ENCODE measurements at places on chromosomes 2 and 18.

GRCh38 chr2:189203177-189203799 is 23.7 kb upstream of the COL5A2 start:
- DNase-seq: no peak

GRCh38 chr2:3585261-3586109 is 9.4 kb upstream of the COLEC11 start:
- DNase-seq: no peak

DNA sequence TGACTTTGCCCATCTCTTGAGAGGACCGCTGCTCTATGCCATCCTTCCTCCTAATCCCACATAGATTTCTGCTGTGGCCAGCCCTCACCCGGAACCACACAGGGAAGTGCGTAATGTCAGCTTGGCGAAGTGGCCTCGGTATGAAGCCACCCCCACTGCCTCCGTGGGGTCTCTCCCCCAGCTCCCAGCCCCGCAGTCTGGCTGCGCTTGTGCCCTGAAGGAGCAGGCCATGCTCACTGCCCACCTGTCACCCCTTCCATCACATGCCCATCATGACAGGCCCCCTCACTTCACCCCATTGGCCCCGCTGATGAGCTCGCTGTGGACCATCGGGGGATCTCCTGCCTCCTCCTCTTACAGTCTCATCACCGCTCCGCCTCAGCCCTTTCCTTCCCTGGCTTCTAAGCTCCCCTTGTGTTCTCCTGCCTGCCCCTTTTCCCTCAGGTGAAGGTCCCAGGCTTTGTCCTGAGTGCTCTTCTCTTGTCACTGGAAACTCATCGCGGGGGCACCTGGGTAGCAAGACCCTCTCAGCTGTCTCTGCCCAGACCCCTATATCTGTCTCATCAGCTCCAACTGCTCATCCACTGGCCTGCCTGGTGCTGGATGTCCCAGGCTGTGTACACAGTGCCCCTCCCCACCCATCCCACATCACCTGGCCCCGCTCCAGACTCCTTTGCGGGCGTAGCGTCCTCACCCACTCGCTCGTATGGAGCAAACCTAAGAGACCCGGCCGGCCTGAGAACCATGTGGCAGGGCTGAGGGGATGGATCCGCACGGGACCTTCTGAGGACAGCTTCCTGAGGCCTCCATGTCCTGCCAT is 81.7 kb downstream of the GLI2 start:
- no peak for DNase-seq

DNA sequence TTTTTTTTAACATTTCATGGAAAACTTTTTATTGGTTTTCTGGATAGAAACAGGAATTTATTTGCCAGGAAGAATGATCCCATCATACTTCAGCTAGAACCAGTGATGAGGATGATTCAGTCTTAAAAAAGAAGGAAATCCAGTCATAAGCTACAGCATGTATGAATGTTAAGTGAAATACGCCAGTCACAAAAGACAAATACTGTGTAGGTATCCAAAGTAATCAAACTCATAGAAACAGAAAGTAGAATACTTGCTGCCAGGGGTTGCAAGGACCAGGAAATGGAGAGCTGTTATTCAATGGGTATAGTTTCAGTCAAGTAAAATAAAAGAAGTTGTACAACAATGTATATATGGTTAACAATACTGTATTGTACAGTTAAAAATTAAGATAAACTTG is 21.3 kb downstream of the PSME4 start:
- no peak for DNase-seq

DNA sequence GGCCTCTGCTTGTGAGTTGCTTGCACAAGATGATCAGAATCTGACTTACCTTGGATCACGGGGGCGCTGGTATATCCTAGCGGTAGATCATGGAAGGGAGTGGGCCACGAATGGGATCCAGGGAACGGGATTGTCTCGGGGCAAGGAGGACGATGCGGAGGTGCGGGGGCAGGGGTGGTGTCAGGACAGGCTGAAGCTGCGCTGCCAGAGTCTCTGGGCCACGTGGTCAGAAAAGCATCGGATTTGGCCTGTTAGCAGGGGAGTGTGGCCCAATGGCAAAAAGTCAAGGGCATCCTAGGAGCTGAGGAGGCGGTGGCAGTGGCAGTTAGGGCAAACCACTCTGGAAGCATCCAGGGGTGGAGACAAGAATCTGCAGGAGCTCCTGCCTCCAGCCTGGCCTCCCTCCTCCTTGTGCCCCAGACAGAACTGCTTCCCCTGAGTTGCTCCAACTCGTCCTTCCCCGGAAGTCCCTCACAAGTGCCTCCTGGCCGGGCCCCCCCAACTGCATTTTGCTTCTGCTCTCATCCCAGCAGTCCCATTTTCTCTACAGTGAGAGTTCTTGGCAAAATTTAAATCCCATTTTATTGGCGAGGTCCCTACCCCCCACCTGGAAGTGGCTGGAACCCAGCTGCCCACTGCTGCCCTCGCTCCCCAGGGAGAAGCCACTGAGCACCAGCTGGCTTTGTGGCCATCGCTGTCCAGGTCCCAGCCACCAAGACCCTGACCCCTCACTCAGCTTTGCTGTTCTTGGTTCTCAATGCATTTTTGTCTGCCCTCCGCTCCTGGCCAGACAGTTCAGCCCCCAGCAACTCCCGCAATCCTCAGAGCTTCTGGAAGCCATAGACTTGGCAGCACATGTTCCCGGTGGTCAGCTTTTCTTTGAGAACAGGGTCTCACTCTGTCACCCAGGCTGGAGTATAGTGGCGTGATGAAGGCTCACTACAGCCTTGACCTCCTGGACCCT is 5.6 kb upstream of the CCDC74B start:
- DNase-seq: no peak

GRCh38 chr2:229901819-229902218 is 20.0 kb downstream of the TRIP12 start:
- DNase-seq: no peak

DNA sequence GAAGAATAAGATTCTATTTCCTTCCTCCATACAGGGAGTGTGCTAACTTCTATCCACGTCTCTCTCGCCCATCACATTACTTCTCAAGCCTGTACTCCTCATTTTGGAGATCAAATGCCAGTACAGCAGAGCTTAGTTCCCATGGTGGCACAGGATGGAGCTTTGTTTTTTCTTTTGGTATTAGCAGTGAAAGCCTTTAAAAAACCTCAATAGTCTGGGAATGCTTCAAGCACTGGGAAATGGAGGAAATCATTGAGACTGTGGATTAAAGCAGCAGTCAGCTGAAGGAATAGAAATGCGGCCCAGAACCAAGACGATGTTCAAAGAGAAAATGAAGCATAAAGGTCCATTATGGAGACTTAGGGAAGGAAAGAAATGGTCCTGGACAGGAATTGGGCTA is 102.3 kb downstream of the NRXN1 start:
- DNase-seq: no peak

DNA sequence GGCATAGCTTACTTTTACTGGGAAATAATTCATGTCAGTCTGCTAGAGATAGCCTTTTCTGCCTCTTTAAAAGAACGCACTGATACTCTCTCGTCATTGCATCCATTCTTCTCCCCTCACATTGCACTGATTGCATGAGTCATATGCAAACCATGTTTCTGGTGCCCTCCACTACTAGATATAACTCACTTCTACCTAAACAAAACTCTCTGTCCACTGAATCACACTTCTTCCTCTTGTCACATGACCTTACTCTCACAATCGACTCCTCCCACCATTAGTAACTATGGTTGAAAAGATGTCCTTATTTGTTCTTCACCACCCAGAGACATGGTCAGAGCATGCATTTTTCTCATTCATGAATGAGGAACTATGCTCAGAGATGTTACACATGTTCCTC is 158.0 kb downstream of the CSRNP3 start:
- no peak for DNase-seq

DNA sequence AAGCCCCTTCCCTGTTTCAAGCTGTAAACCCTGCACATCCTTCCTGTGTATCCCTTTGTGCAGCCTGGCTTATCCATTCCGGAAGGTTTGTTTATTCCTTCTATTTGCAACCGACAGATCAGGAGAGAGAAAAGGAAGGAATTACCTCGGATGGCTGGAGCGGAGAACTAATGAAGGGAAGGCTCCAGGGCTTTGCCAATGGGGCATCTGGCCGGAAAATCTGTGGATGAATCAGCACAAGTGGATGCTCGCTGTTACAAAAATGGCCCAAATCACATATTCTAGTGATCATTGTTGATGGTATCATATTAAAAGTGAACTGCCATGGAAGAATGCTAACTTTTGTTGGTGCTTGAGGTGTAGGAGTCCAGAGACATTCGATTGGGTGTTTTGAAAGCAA is 97.1 kb downstream of the AQP4 start:
- no peak for DNase-seq

GRCh38 chr2:6358546-6358945 is 507.2 kb downstream of the CMPK2 start:
- no peak for DNase-seq

DNA sequence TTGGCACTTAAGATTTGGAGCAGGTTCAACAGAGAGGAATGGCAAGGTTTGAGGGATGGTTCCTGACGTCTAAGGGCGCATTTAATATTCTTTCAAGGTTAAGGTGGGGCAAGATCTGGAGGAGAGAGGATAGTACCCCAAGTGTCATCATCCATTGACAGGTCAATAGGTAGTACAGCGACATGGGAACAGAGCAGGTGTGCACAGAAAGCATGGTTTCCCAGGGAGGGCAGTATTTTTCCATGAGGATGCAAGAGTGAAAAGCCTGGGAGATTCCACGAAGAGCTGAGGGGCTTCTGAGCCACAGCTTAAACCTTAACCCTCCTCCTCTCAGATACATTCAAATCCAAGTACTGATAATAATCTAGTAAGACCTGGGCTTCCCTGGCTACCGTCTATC is 9.1 kb downstream of the HES6 start:
- DNase-seq: no peak

DNA sequence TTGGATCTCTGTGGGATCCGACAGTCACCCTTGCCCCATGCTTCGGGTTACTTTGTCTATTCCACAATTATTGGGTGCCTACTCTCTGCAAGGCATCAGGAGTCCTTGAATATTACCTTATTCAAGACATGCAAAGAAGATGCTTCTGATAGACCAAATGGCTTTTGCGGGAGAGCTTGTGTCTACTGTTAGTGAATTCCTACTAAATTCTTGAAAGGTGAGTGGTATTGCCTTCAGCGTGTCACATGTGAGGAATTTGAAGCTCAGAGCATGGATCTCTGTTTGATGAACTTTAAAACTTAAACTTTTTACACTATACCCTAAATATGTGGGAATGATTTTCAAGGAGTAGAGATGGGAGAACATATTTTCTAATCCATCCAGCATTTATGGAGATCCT is 184.4 kb downstream of the LTBP1 start:
- no peak for DNase-seq

DNA sequence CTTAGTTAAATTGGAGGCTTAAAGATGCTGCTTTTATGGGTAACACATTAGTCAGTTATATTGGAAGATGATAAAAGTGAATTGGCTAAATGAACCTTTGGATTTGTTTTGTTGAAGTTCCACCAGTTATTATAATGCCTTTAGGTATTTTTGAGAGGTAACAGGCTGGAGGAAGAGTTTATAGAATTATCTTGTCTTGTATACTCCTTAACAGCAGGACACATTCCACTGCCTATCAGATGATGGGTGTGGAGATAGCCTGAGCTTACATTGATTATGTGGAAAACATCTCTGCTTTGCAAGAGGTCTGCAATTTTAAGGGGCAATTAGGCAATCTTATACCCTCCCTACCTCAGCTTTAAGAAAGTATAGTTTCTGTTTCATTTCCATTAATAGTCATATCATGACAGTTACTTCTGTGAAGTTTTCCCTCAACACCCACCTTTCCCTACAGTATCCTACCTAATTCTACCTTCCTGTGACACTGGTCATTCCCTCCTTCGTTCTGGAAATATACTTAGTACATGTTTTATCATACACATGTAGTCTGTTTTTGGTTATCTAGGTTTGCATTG is 403.7 kb upstream of the SPRED2 start:
- no peak for DNase-seq

DNA sequence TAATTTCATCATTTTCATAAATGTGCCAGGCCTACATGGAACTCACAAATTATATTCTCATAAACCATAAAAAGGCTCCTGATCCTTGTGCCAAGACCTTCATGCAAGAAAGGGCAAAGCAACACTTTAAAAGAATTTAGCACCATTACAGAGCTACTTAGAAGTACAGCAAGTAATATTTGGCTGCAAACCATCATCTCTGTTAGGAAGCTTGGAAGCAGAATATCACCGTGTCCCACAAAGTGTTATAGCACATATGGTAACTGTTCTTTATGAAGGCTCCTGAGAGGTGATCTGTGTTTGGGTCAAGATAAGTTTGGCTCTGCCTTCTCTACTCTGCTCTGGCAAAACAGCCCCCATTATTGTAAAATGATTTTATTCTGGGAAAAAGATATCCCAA is 59.7 kb upstream of the KCNJ3 start:
- no peak for DNase-seq

DNA sequence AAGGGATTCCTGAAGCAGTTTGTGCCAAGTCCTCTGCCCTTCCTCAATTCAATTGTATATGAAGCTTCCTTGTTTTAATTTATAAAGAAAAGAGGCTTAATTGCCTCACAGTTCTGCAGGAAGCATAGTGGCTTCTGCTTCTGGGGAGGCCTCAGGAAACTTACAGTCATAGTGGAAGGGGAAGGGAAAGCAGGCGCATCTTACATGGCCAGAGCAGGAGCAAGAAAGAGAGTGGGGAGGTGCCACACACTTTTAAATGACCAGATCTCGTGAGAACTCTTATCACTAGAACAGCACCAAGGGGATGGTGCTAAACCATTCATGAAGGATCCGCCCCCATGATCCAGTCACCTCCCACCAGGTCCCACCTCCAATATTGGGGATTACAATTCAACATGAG is 114.2 kb downstream of the SGPP2 start:
- no peak for DNase-seq

GRCh38 chr2:160608599-160608998 is 115.0 kb upstream of the RBMS1 start:
- no peak for DNase-seq

DNA sequence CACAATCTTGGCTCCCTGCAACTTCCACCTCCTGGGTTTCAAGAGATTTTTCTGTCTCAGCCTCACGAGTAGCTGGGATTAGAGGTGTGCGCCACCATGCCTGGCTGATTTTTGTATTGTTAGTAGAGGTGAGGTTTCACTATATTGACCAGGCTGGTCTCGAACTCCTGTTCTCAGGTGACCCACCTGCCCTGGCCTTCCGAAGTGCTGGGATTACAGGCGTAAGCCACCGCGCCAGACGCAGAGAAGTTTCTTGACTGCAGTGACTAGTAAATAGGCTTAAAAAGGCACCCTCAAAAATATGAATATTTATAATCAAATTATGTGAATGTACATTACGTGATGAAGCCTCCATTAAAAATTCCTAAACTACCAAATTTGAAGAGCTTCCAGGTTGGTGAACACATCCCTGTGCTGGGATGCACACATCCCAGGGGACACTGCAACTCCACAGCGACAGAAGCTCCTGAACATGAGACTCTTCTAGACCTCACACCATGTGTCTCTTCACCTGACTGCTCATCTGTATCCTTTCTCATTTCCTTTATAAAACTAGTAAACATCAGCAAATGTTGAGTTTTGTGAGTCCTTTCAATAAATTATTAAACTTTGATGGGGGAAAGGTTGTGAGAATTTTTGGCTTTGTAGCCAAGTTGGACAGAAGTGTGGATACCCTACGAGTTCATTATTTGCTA is 203.3 kb upstream of the SPOPL start:
- no peak for DNase-seq

- no peak for DNase-seq
Measured at GRCh38 chr2:104043864-104044263, 810.1 kb upstream of the POU3F3 start.

- no peak for DNase-seq
Measured at GRCh38 chr18:40925071-40925541, 1029.9 kb upstream of the PIK3C3 start.

- DNase-seq: no peak
Measured at GRCh38 chr2:40434731-40435271, 17.1 kb downstream of the SLC8A1 start.
